ENCODE measurements at places on chromosomes 6 and 20.
A peak's percentile ranks its signal among the peaks of the same experiment; 100 is the strongest.

- no peak for DNase-seq
Observed at GRCh38 chr6:92906385-92906784, 513.0 kb downstream of the EPHA7 start.

- DNase-seq = no peak
Observed at GRCh38 chr20:46133886-46134654, 16.0 kb downstream of the CD40 start.

GRCh38 chr6:40395698-40396076 is 191.5 kb downstream of the LRFN2 start:
- peak; percentile 59 for DNase-seq

DNA sequence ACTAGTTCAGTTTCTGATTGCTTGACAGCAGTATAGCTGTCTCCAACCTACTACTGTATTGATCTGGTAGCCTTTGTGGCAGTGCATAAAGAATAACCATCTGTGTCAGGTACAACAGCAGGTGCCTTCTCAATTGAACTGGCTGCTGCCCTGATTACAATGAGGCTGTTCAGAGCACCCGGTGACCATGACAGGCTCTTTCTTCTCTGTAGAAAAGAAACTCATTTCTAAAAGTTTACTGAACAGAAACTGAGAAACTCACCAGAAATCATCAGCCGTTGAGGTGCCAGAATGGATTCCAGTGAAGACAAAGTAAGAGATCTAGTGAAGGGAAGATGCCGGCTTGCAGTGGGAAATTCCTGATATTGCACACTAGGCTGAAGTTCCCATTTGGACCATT is 954.4 kb downstream of the PHF3 start:
- no peak for DNase-seq

- DNase-seq = peak; percentile 75
Observed at GRCh38 chr20:58054780-58055373, 173.6 kb downstream of the ANKRD60 start.

GRCh38 chr6:68476611-68477010 is 158.5 kb upstream of the ADGRB3 start:
- no peak for DNase-seq

GRCh38 chr6:137623293-137623692 is 129.1 kb upstream of the OLIG3 start:
- DNase-seq = no peak

DNA sequence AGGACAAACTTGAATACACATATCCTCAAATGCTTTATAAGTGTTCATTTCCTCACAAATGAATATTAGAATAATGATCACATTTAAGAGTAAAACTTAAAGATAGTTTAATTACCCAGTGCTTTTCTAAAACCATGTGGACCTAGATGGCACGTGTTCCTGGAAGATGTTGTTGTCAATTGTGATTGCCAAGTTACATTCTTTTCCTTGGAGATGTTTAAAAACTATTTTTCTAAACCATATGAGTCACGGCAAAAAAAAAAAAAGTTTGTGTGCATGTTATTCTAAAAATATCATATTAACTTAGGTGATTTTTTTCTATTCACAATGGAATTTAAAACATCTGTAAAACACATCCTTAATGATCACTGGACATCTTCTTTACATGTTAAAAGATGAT is 51.1 kb downstream of the RCAN2 start:
- DNase-seq = no peak

- DNase-seq = no peak
Observed at GRCh38 chr6:157137501-157137900, 185.8 kb downstream of the TMEM242 start.
